T-helper 1 cell treated with Interleukin-12 subunit alpha and Interleukin-12 subunit beta and Interleukin-4 antibody, amounts not matched to agents 30 ng/mL and 1 ng/mL, for 36 hours (primary cell): ENCODE measurements at places on chromosomes 3 and 15. TPM values are rescaled to one million over a fixed set of nuclear protein-coding genes. Genes with fewer than 3 reads are reported as not detected.

The TMC3 gene
- not detected in 2 replicates for total RNA-seq

The GAP43 gene
- total RNA-seq, result not detected in 2 replicates

The MLF1 gene
- total RNA-seq, result 0.80 TPM in 1 of 2 replicates, not detected in the other

The MB21D2 gene
- total RNA-seq, result 32.3 and 33.0 TPM in 2 replicates

The A4GNT gene
- total RNA-seq, result not detected in 2 replicates

The FANCD2OS gene
- not detected in 2 replicates for total RNA-seq

The UBL7 gene
- total RNA-seq, result 43.0 and 46.1 TPM in 2 replicates

The ANKRD34C gene
- total RNA-seq, result not detected in 2 replicates

The AP3B2 gene
- total RNA-seq, result not detected in 2 replicates

The FBXL22 gene
- 0.47 and 1.1 TPM in 2 replicates for total RNA-seq

The MCF2L2 gene
- 3.8 and 3.9 TPM in 2 replicates for total RNA-seq

The CDV3 gene
- 214 and 221 TPM in 2 replicates for total RNA-seq

The SERINC4 gene
- total RNA-seq, result 0.17 and 0.41 TPM in 2 replicates

The ALCAM gene
- 12.5 and 12.7 TPM in 2 replicates for total RNA-seq

The SAMD7 gene
- total RNA-seq, result not detected in 2 replicates

The MESP1 gene
- total RNA-seq, result 0.85 and 1.3 TPM in 2 replicates

The LARP6 gene
- total RNA-seq, result not detected in 2 replicates

The PDCD10 gene
- 67.6 and 69.5 TPM in 2 replicates for total RNA-seq

The IL16 gene
- 237 and 240 TPM in 2 replicates for total RNA-seq

The FAM162A gene
- total RNA-seq, result 38.4 and 41.4 TPM in 2 replicates

The VIPR1 gene
- 4.4 and 5.0 TPM in 2 replicates for total RNA-seq

The RAB8B gene
- total RNA-seq, result 74.2 and 74.3 TPM in 2 replicates

The GPR149 gene
- total RNA-seq, result not detected in 2 replicates

The CFAP44 gene
- 6.4 and 6.8 TPM in 2 replicates for total RNA-seq

The SOX14 gene
- not detected in 2 replicates for total RNA-seq

The DUOXA1 gene
- 0.42 TPM in 1 of 2 replicates, not detected in the other for total RNA-seq

The DAG1 gene
- 19.2 and 22.4 TPM in 2 replicates for total RNA-seq

The GOLGA8T gene
- total RNA-seq, result 0.20 TPM in 1 of 2 replicates, not detected in the other

The SNURF gene
- total RNA-seq, result 11.9 and 13.8 TPM in 2 replicates

The SCAANT1 gene
- not detected in 2 replicates for total RNA-seq

The EFCC1 gene
- total RNA-seq, result not detected in 2 replicates

The MME gene
- total RNA-seq, result not detected in 2 replicates

The INSYN1 gene
- not detected in 2 replicates for total RNA-seq

The FGF7 gene
- total RNA-seq, result 0.07 and 0.12 TPM in 2 replicates

The GOLGA6A gene
- 0.17 TPM in 1 of 2 replicates, not detected in the other for total RNA-seq

The CCDC80 gene
- total RNA-seq, result 0.25 and 0.44 TPM in 2 replicates

The SOX2 gene
- not detected in 2 replicates for total RNA-seq

The AQR gene
- total RNA-seq, result 45.1 and 46.6 TPM in 2 replicates

The LMCD1 gene
- 0.39 and 0.59 TPM in 2 replicates for total RNA-seq

The DET1 gene
- total RNA-seq, result 3.1 and 3.3 TPM in 2 replicates

The NMNAT3 gene
- 1.7 and 1.8 TPM in 2 replicates for total RNA-seq

The COX17 gene
- 48.8 and 55.6 TPM in 2 replicates for total RNA-seq

The FRMD5 gene
- total RNA-seq, result not detected in 2 replicates

The UBE2E1 gene
- total RNA-seq, result 70.1 and 71.2 TPM in 2 replicates

The LEKR1 gene
- total RNA-seq, result 0.59 and 1.3 TPM in 2 replicates

The ROPN1B gene
- not detected in 2 replicates for total RNA-seq

The MRAS gene
- total RNA-seq, result not detected in 2 replicates

The SGO1 gene
- 22.1 and 24.0 TPM in 2 replicates for total RNA-seq

The PLSCR1 gene
- total RNA-seq, result 222 and 229 TPM in 2 replicates

The CHL1 gene
- total RNA-seq, result not detected in 2 replicates

The AQP9 gene
- total RNA-seq, result not detected in 2 replicates

The PP2D1 gene
- total RNA-seq, result not detected in 2 replicates

The GOLGA8N gene
- total RNA-seq, result 30.5 and 31.3 TPM in 2 replicates

The MORC1 gene
- not detected in 2 replicates for total RNA-seq

The SMCO1 gene
- not detected in 2 replicates for total RNA-seq
